AG09319 (cell line): ENCODE measurements at places on chromosomes 2 and 18.

DNA sequence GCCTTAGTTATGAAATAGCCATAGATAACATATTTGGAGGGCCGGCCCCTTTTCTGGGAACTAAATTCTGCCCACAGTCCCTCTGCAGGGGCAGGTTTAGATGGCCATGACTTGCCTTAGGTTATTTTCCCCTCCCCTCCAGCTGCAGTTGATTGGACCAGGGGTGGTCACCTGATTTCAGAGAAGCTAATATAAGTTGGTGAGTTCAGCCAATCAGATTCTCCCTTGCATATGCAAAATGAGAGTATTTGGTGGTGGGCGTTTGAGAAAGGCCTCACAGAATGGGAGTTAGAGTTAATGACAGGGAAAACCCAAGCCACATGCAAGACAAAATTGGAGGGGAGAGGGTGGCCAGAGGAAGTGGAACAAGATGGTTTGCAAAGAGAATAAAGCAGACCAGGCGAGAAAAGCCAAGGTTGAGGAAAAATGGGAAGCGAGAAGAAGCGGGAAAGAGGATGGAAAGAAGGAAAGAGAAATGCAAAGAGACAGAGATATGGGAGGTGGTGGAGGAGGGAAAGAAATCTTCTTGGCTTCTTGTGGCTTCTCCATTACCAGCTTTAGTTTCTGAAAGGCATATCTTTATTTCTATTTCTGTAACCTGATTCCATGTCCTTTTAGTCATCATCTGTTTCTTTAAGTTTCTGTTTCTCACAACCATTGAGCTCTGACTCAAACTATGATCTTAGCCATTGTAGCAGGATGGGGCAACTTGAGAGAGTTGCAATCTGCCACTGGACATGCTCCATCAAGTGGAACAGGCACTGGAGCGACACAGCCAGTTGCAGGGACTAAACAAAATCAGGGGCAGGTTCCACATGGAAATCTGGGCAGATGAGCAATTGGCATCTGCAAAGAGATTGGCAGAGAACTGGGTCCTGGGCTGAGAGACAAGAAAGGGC, 108.1 kb upstream of the SIX3 start:
- DNase-seq = no peak

DNA sequence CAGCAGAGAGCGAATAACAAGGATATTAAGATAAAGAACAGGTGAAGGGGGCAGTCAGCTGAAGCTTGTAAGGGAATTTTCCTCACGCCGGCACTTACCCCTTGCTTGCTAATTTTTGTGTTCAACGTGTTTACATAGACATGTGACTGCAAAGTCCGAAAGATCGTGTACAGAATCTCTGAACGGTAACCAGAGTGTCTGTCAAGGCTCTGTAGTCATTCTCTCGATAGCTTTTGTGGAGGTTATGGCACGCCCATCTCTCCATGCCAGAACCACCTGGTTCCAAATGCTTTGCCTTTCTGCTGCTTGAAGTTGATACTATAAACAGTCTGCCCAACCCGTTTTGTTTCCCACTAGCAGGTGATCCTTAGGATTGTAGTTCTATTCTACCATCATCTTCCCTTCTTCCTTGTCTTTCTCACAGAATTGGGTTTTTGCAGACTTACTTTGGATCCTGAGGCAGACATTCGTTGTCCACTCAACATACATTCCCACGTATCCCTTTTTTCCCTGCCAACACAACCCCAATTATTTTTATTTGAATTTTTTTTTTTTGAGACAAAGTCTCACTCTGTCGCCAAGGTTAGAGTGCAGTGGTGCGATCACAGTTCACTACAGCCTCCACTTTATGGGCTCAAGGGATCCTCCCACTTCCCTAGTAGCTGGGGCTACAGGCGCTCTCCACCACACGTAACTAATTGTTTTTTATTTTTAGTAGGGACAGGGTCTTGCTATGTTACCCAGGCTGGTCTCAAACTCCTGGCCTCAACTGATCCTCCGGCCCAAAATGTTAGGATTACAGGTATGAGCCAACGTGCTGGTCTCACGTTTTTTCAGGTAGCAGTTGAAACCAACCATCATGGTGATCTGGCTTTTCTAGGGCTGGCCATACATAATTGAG, 1.3 kb upstream of the USP34 start:
- DNase-seq = no peak

GRCh38 chr2:130391058-130391871, 35.4 kb downstream of the PTPN18 start:
- DNase-seq = no peak

DNA sequence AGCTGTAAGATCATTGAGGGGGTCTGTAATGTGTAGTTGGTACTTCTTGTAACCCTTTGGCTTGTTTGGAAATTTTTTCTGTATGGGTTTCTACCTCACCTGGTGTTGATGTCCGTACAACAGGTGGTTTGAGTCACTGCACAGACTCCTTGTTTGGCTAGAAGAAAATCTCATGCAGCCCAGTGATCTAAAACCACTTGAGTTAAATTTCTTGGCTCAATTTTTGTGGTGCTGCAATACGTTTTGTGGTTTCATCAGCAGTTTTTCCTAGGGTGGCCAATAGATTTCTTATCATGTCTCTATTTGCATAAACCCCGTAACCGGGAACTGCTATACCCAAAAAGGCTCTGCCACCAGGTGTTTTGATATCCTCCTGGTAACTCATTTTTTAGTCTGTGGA, 43.4 kb downstream of the CERS6 start:
- no peak for DNase-seq

- DNase-seq = no peak
Observed at GRCh38 chr2:177211576-177212105, 953 bp upstream of the HNRNPA3 start.

GRCh38 chr18:21759836-21760235, 19.2 kb downstream of the MIB1 start:
- DNase-seq = no peak

DNA sequence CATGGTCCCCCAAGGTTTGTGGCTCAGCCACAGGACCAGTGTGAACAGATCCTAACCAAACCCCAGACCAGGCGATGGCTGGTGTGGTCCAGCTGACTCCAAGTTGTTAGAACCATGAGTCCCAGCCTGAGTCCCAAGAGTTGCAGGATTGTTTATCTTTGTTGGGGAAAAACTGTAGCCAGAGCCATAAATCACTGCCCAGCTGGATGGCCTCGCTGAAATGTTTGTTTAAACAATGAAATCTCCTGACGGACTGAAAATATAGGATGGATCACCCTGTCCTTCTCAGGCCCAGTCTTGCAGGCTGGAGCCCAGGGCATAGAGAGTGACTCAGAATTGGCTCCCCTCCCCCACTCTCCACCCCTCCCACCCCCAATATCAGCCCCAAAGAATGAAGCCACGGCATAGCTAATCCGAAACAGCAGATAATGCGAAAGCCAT, 36.4 kb downstream of the PKDCC start:
- DNase-seq = no peak

GRCh38 chr2:68980956-68981355, 6.5 kb downstream of the GKN1 start:
- no peak for DNase-seq

DNA sequence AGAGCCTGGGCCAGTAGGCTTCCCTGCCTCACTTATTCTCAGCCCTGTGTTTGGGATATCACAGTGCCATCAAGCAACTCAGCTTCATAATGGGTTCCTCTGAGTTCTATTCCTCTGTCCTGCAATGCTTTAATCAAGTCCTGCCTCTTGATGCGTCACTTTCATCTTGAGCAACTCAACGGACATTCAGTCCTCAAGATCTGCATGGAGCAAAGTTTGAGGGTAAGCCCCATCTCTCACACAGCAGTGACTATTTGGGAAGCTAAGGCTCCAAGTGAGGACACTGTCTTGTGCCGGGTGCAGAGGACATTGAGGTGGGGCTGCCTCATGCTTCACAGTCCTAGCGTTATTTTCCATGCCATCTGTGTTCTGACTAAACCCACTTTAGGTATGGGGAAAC, 50.9 kb upstream of the PLB1 start:
- DNase-seq = no peak

DNA sequence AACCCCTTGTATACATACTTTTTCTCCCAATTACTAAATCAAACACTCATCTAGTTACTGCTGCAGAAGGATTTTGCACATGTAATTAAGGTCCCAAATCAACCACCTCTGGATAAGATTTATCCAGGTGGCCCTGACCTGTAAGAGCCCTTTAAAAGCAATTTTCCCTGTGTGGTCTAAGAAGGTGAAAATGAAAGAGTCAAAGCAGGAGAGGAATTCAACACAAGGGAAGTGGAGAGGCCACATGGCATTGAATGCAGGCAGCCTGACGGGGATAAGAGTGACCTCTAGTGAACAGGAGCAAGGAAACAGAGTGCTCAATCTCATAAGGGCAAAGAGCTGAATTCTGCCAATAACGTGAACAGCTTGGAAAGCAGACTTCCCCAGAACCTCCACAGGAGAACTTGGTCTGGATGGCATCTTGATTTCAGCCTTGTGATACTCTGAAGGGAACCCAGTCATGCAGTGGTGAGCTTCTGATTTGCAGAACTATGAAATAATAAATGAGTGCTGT, 27.2 kb downstream of the PPP3R1 start:
- DNase-seq = no peak

- no peak for DNase-seq
Observed at GRCh38 chr2:226661789-226662545, 137.7 kb downstream of the IRS1 start.

GRCh38 chr18:23912356-23912755, 102.2 kb upstream of the TTC39C start:
- no peak for DNase-seq

GRCh38 chr18:5106730-5107129, 90.3 kb downstream of the AKAIN1 start:
- no peak for DNase-seq

- peak; percentile 88 for DNase-seq
Observed at GRCh38 chr2:156334496-156335478, 2.3 kb upstream of the NR4A2 start.

DNA sequence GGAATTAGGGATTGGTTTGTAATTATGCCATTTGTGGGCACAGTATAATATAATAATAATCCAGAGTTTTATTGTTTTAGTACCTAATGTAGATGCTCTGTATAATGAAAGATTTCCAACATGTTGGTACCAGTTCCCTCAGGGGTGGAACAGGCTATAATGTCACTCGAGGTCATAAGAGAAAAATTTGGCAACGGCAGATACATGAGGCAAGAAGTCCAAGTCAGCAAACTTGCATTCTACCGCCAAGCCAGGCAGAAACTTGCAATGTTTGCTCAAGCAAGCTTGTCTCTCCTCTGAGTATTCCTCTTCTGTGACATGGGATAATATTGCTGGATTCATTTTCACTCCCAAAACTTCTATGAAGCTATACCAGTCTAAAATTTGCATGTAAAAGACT, 520.0 kb upstream of the SALL3 start:
- DNase-seq = no peak

DNA sequence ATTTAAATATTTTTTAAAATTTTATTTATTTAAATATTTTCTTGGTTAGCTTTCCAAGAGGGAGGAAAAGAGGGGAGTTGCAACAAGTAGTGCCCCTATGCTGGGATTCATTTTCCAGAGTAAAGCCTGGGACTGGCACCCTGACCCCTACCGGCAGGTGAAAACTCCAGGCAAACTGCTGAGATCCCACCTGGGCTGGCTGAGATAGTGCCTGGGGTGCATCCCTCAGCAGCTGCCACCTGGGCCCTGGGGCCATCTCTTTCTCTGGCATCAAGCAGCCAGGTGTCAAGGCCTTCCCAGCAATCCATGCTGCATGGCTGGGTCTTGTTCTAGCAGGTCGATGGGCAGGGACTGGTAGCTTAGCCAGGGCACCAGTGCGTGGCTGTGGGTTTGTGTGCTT, 6.6 kb downstream of the SIX2 start:
- no peak for DNase-seq

DNA sequence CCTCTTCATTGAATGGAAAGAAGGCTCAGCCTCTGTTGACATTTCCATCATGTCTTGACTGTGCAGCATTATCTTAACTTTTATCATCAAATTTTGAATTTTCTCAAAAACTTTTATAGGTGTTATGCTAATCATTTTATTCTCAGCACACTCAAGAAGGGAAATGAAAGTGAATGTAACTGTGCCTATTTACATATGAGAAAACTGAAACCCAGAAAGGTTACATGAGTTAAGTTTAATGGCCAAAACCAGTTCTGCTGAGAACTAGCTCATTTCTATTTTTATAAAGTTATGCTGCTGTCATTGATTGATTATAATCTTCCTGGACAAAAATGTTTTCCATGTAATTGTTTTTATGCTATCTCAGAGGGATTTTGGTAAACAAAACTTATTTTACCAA, 618.8 kb upstream of the NRXN1 start:
- DNase-seq = no peak

DNA sequence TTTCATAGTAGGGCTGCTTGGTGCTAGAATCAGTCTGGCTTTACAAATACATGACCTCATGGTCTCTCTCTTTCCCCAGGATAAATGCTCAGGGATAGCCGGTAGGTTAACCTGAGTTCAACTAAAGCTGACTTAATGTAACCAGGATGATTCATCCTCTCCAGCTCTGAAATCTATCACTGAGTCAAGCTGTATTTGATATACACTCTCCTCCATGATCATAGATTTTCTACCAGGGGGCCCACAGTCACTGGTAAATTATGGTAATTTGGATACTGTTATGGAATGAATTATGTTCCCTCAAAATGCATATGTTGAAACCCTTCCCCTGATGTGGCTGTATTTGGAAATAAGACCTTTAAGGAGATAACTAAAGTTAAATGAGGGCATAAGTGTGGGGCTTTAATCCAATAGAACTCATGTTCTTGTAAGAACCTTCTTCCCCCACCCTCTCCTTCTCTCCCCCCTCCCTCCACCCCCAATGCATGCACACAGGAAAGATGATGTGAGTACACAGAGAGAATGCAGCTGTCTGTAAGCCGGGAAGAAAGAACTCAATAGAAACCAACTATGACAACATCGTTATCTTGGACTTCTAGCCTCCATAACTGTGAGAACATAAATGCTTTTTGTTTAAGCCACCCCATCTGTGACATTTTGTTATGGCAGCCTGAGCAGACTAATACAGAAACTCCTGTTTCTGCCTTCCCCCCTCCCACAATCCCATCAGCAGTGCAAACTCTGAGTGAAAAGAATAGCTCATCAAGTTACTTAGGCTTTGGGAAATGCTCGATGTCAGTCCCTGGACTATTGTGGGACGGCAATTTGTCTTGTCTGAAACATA, 134.9 kb upstream of the KYNU start:
- DNase-seq = no peak

- no peak for DNase-seq
Observed at GRCh38 chr18:50182511-50182910, 12.4 kb downstream of the MYO5B start.

DNA sequence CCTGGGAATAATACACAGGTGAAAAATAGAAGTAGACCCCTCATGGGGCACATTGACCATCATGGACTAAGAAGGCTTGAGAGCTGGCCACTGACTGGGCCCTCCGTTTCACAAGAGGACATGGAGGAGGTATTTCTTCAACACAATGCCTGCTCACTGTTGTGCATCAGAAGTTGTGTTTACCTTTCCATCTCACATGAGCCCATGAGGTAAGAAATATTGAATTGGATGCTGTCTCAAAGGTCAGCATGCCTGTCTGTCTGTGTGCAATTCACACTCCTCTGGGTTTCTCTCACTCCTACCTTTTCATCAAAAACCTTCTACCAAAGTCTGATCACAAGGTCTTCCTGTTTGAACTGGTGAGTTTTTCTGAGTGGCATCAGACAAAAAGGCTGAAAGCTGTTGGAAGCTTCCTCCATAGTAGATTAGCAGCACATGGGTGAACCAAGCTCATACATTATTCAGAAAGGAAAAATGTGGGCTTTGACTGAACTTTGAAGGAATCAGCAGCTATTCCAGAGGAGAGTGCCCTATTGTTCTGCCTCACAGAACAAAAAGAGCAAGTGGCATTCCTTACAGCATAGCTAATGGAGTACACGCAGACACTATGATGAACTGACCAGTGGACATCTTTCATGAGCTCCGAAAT, 143.2 kb upstream of the RND3 start:
- no peak for DNase-seq

GRCh38 chr2:132754867-132755472, 85.0 kb upstream of the LYPD1 start:
- DNase-seq = no peak
